ENCODE measurements at places on chromosomes 6 and 20.

GRCh38 chr6:107576852-107577251, 86.9 kb downstream of the SOBP start:
- DNase-seq = no peak

- DNase-seq = no peak
Observed at GRCh38 chr20:34262488-34263288, 21.5 kb downstream of the ASIP start.

- no peak for DNase-seq
Observed at GRCh38 chr20:47070176-47070575, 175.5 kb downstream of the EYA2 start.

DNA sequence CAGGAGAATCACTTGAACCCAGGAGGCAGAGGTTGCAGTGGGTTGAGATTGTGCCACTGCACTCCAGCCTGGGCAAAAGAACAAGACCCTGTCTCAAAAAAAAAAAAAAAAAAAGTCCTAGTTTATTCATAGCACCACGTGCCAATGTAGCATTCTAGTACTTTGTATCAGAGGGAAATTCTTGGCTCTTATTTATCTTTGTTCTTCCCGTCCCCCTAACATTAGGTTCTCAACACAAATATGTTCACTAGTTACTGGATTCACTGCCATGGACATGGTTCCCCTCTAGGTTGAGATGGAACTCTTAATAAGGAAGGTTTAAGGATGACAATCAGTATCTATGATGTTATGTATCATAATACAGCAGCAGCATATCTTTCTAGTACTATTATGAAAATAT, 178.5 kb downstream of the KIF6 start:
- no peak for DNase-seq

DNA sequence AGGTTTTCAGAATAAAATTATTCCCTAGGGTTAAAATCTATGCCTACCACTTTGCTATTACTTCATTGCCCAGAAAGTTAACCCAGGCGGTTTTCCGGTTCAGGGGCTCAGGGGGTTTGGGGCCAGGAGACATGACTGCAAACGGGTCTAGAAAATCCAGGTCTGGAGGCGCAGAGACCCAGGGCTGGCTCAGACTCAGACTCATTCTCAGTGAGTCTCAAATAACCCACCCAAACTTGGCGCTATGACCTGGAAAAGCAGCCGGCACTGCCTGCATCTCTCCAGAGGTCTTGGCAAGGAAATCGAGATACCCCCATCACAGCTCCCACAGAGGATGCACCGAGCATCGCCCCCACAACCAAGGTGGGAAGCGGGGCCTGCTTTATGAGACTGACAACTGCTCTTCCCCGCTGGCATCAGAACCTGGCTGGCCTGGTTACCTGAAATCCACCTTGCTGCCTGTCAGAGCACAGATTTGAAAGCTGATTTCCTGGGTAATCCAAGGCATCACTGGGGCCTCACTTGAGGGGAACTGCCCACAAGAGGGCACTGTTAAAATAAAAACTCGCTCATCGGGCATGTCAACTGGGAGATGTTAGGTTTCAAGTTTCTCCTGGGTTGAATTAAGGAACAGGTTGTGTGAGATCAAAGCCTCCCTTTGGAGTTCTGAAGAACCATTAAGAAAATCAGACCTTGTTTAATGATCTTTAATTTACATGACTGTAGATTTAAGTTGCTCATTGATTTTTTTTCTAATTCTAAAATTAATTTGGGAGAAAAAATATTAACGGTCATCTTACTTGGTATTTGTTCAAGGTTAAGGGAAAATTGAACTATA, 55.1 kb downstream of the KIF16B start:
- no peak for DNase-seq

- no peak for DNase-seq
Observed at GRCh38 chr6:16320533-16321340, 82.3 kb downstream of the GMPR start.

All from stimulated activated CD4-positive, alpha-beta T cell treated with anti-CD3 and anti-CD28 coated beads, TNF-alpha, amount 100 ng/mL, for 4 hours (primary cell).